Stimulated activated CD8-positive, alpha-beta memory T cell treated with anti-CD3 and anti-CD28 coated beads, Interleukin-4, amount 100 ng/mL, for 48 hours (primary cell): ENCODE measurements at places on chromosomes 3 and 15.

- no peak for DNase-seq
Measured at GRCh38 chr3:18351823-18352744, 73.1 kb downstream of the SATB1 start.

- no peak for DNase-seq
Measured at GRCh38 chr15:31098953-31099740, 2.4 kb downstream of the TRPM1 start.

- peak; percentile 93 for DNase-seq
Measured at GRCh38 chr3:73100741-73101559, 39.5 kb downstream of the EBLN2 start.

GRCh38 chr3:102193255-102193654 is 241.6 kb upstream of the ZPLD1 start:
- no peak for DNase-seq

GRCh38 chr3:167733961-167734497 is 663 bp downstream of the PDCD10 start:
- no peak for DNase-seq

DNA sequence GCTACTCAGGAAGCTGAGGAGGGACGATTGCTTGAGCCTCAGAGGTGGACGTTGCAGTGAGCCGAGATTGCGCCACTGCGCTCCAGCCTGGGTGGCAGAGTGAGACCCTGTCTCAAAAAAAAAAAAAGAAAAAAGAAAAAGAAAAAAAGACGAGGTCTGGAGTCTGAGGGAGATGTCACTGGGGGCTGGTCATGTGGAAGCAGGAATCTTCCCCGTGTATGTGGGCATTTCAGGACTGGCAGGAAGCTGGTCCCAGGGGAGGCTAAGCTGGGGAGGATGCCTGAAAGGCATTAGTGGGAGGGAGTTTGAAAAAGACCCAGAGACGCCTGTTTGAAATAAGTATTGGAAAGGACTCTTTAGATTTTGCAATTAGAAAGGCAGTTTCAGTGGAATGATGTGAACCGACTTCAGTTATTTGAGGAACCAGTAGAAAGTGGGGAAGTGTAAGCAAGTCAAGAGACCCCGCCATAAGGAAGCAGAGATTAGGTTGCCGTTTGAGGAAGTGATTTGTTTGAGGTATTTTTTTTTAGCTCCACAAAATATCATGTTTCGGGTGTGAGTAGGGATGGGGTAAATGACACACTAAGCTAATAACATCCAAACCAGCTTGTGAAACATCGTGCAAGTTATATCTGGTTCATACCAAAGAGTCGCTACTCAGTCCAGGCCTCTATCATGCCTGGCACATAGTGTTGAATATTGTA is 55.5 kb downstream of the ST6GAL1 start:
- peak; percentile 7 for DNase-seq

GRCh38 chr15:74264081-74264501 is 28.0 kb downstream of the CCDC33 start:
- DNase-seq, result no peak

DNA sequence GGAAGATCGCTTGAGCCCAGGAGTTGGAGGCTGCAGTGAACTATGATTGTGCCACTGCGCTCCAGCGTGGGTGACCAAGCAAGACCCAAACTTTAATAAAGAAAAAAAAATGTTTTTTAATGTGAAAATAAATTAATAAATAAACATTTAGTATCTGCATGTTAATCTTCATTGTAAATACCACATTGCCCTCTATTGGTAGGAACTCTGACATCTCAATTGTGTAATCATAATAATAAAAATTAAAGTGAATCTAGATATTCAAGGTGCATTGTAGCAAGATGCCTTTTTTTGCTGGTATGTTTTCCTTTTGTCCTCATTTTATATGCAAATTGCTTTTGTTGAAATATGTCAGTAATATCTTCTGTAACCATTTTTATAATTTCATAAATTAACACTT is 95.0 kb upstream of the LIMD1 start:
- DNase-seq, result no peak

DNA sequence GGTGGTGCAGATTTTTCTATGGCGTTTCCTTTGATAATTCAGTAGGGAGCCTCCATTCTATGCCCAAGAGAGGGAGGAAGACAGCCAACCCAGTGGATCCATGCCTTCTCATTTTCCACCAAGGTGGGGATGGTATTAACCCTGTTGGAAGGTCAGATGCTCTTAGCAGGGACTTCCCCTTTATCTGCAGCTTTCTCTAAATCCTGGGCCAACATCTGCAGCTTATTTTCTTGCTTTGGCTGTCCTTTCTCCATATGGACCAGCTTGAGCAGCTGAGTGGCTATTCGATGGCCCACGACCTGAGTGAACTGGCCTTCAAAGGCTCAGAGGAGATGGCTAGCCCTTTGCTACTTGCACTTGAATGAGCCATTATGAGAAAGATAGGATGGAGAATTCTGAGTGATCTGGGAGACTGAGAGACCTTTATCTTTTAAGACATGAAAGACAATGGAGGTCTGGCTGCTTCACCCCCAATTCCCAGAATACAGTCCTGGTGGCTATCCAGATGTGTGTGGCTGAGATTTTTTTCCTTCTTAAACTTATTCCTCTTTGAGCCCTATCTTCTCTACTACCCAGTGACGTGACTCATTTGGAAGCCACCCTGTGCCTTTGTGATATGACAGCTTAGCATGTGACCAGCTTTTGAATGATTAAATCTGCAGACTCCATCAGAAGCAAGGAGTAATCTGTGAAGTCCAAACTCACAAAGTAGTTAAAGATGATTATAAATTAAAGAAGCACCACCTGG is 39.6 kb upstream of the TRAK1 start:
- no peak for DNase-seq

GRCh38 chr3:120982608-120983320 is 74.8 kb downstream of the STXBP5L start:
- DNase-seq, result no peak

GRCh38 chr15:75195122-75195765 is 6.4 kb upstream of the C15orf39 start:
- DNase-seq, result no peak

DNA sequence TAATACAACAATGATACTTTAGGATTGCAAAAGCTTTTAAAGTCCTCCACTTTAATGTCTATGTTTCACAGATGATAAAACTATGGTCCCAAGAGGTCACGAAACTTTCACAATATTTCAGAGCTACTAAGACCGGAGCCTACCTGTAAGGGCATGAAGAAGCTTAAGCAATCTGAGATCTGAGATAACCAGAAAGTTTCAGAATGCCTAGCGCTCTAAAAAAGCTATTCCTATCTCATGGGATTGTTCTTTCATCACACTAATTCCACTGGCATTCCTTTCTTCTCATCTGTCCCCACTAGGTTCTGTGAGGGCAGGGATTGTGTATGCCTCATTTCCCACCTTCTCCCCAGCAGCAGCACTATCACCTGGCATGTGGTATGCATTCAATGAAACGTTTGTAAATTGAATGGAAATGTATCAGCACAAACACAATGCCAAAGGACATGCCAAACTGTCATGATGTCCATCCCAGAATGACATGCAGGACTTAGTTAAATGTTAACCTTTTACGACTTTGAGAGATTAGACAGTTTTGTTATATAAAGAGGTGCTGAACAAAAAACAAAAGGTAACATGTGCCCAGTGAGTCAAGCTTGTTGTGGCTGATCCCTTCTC is 104.7 kb upstream of the NR2F2 start:
- DNase-seq, result no peak

GRCh38 chr3:60555686-60556354 is 695.4 kb downstream of the FHIT start:
- DNase-seq, result no peak

DNA sequence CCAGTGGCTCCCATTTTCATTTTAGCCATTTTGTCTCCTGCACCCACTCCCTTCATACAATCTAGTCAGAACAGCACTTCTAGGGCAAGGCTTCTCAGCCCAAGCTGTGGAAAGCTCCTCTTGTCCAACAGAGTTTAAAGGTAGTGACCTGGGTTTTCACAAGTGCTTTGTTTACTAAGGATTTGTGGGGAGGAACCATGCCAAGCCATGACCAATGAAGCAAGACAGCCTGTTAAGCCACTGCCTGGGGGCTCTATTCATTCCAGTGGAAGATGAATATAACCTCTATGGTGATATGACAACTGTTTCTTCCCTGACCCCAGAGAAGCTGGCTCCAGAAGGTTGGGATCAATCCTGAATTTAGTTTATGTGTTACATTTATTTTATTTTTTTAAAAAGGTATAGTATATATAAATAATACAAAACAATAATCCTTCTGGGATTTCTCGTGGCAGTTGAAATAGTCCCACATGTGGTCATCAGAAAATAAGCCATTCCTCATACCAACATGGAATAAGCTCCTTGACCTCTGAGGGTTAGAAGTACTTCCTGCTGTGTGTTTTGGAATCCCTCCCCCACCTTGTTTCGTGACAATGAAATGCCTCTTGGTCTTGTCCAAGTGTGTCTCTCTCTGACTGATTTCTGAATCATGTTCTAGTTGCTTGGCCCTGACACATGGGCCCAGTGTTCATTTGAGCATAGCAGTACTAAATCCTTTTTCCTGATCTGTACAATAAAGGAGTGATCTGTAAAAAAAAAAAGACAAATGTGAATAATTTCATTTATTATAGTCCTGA is 13.3 kb upstream of the THUMPD3 start:
- DNase-seq, result no peak

DNA sequence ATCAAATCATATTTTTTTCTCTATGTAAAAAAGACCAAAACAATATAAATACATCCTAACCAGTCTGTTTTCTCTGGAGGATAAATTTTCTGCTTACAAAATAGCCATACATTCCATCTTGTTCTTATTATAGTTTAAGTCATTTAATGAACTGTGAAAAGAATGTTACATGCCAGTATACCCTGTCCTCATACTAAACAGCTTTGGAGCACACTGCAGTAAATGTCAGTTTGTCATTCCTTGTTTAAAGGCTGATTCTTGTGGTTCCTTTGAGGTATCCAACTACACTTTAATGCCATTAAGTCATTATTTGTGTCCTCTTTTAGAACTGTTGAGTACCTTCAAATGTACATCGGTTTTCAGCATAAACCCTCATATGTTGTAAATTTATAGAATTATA is 52.7 kb upstream of the DCBLD2 start:
- DNase-seq, result no peak

DNA sequence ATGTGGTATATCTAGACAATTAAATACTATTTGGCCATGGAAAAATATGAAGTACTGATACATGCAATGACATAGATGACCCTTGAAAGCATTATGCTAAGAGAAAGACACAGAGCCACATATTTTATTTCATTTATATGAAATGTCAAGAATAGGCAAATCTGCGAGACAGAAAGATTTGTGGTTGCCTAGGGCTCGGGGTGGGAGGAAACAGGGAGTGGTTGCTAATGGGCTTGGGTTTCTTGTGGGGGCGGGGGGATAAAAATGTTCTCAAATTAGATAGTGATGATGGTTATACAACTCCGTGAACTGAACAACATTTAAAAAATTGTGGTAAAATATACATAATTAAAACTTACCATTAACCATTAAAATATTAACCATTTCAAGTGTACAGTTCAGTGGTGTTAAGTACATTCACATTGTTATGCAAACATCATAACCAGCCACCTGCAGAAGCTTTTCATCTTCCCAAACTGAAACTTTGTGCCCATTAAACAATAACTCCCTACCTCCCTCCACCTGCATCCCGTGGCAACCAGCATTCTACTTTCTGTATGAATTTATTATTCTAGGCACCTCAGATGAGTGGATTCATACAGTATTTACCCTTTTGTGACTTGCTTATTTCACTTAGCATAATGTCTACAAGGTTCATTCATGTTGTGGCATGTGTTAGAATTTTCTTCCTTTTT is 24.3 kb upstream of the ANP32A start:
- no peak for DNase-seq

GRCh38 chr3:185823078-185824044 is 1.5 kb downstream of the IGF2BP2 start:
- peak; percentile 41 for DNase-seq

GRCh38 chr3:128036119-128036518 is 16.1 kb upstream of the SEC61A1 start:
- DNase-seq, result no peak

GRCh38 chr3:107985496-107985895 is 105.3 kb downstream of the CD47 start:
- peak; percentile 60 for DNase-seq

DNA sequence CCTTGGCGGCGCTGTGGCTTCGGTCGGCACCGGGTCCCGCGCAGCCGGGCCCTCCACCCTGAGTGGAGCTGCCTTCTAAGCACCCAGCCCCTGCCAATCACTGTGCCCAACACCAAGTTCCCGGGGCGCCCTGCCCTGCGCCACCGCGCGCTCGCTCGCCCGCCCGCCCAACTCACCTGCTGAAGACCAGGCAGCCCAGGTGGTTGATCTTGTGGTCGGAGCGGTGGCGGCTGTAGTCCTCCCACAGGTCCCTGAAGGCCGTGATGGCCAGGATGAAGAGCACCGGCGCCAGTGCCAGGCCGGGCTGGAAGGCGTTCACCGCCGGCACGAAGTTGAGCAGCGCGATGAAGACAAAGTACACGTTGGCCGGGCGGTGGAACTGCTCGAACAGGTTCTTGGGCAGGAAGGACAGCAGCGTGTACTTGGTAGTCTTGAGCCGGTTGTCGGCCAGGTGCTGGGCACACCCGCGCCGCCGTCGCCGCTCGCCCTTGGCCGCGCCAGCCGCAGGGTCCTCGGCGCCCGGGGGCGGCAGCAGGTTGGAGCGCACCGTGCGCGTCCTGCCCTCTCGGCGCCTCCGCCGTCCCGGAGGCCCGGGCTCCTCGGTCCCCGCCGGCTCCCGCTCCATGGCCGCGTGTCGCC is 536 bp downstream of the ATP10A start:
- peak; percentile 54 for DNase-seq

- no peak for DNase-seq
Measured at GRCh38 chr3:162863579-162863978, 1367.0 kb downstream of the OTOL1 start.

GRCh38 chr3:33095436-33095835 is 1.5 kb downstream of the GLB1 start:
- no peak for DNase-seq

- DNase-seq, result no peak
Measured at GRCh38 chr3:182325213-182325950, 467.9 kb upstream of the ATP11B start.

GRCh38 chr3:69209413-69209812 is 87.0 kb upstream of the LMOD3 start:
- DNase-seq, result no peak

DNA sequence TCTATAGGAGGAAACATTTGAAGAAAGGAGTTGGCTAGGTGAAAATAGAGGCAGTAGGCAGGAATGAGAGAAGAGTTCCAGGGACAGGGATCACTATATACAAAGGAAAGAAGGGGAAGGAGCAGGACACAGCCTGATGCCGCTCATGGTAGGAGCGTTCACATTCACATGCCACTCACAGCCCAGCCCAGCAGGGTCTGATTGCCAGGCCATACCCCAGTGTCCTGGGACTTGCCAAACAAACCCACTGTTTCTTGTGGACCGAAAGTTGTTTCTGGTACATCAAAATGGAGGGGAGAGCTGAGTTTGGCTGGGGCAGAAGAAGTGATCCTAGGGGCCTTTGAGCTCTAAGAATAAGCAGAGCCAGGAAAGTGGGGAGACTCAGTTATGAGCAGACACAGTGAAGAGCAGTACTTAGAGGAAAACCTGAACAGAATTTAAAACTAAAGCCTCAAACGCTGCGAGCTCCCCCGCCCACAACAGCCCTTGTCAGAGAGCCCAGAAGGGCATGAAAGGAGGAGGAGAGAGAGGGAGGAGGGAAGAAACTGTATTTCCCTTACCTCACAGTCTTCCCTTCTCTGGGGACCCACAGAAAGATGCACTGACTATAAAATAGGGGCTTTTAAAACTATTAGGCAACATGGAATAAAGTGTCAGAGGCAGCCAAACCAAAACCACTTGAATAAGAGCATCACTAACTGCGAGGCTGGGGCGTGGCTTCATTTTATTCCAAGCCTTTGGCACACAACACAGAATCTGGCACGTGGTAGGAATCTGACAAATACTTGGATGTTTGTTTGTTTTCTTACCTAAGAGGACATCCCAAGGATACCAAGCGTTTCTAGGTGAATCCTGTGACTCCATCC is 129.0 kb downstream of the RPL22L1 start:
- no peak for DNase-seq
